ENCODE measurements at places on chromosomes 12 and 14.

GRCh38 chr12:18496156-18496555 is 234.8 kb downstream of the PIK3C2G start:
- no peak for DNase-seq

DNA sequence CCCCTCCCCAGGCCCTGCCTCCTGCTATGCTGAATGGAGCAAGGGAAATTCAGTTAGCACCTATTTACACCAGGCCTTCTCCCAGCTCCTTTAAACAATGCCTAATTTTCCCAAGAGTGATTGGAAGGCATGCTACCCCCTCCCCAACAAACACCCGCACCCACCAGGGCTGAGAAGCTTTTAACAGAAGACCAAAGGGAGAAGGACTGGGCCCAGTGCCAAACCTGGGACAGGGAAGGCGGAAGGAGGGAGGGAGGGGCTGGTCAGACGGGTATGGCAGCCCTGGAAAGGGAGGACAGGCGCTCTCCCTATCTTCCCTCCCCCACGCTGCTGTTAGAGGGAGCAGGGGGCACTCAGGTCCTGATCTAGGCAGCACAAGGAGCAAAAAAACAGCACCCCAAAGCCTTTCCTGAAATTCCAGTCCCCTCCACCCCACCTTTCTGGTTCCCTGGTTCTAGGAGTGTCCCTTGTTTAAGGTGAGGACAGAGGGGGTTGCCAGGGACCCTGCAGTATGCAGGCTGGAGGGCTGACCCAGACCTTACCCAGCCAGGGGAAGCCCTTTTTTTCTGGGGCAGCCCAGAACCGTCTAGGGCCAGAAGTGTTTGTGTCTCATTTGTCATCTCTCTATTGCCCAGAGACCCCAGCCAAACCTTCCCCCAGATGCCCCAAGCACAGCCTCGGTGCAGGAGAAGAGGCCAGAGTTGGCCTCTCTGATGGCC is 2.4 kb upstream of the KRT8 start:
- no peak for DNase-seq

DNA sequence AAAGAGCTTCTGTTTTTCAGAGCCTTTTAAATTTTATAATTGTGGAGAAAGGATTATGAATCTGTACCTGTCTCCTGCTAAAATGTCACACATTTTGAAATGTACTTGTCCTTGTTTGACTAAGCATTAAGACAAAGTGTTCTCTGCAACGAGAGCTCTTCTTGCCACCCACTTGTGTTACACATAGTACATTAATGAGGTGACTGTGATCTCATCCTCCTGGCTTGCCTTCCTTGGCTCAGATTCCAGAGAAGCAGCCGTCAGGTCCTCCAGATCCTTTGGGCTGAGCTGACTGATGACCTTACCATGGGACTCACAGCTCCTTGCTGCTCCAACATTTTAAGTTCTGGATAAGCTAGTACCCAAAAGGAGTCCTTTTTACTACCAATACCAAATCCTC is 81.4 kb downstream of the BBS10 start:
- DNase-seq: no peak

GRCh38 chr12:14605401-14605989 is 37.8 kb upstream of the PLBD1 start:
- no peak for DNase-seq

GRCh38 chr12:71958993-71959578 is 20.4 kb downstream of the TPH2 start:
- no peak for DNase-seq

GRCh38 chr14:61369454-61369810 is 48.1 kb downstream of the PRKCH start:
- DNase-seq: no peak

DNA sequence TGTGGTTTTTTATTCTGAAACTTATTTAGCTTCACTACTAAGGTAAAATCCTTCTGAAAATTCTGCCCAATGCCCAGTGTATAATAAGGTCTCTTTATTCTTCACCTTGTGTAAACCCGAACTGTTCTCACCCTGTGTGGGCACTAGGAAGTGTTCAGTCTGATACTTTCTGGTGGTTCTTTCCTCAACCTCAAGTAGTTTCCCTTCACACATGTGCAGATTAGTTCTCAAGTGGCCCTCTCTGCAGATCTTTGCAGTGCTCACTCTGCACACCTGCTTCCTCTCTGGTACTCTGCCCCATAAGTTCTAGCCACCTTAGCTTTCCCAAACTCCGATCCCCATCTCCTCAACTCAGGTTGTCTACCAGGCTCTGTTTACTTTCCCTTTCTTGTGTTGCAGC is 61.6 kb downstream of the RAD51B start:
- no peak for DNase-seq

- DNase-seq: no peak
These were observed 3.8 kb upstream of the INHBE start for GRCh38 chr12:57451233-57451778.

GRCh38 chr14:76946753-76947077 is 81.8 kb downstream of the IRF2BPL start:
- DNase-seq: no peak

GRCh38 chr14:85468816-85469215 is 61.1 kb upstream of the FLRT2 start:
- no peak for DNase-seq

DNA sequence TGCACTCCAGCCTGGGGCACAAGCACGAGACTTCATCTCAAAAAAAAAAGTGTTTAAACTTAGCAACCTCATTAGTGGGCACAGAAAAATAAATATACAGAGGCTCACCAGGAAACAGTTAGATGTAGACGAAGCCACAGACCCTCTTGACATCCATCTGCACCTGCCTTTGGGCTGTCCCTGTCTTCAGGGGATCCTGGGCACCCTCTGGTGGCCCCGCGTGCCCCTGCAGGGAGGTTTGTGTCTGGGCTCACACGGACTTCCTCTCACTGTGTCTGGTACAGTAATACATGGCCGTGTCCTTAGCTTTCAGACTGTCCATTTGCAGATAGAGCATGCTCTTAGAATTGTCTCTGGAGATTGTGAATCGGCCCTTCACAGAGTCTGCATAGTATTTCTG is 916.5 kb downstream of the TMEM121 start:
- no peak for DNase-seq

DNA sequence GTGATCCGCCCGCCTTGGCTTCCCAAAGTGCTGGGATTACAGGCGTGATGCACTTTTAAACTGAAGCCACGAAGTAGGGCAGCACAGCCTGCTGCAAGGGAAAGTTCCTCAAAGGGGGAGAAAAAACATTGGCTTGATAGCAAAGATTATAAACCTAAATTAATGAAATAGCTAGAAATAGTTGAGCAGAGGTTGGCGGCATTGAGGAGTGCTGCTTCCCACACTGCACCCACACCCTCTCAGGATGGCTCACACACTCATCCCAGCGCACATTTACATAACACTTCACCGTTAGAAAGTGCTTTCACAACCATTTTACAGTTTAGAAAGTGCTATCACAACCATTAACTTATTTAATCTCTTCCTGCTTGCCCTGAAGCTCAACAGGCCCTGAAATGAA is 44.4 kb upstream of the TCL1A start:
- no peak for DNase-seq

DNA sequence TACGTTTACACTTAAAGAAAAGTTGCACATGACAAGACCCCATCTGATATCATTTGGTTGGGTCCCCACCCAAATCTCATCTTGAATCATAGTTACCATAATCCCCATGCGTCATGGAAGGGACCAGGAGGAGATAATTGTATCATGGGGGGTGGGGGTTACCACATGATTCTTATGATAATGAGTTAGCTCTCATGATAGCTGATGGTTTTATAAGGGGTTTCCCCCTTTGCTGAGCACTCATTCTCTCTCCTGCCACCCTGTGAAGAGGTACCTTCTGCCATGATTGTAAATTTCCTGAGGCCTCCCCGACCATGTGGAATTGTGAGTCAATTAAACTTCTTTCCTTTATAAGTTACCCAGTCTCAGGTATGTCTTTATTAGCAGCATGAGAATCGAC is 60.3 kb downstream of the PHLDA1 start:
- DNase-seq: no peak

- no peak for DNase-seq
These were observed 26.3 kb downstream of the PPM1H start for GRCh38 chr12:62908674-62909073.

GRCh38 chr14:60796434-60796833 is 61.9 kb downstream of the MNAT1 start:
- DNase-seq: no peak

GRCh38 chr12:27177706-27178105 is 66.4 kb upstream of the STK38L start:
- no peak for DNase-seq

- DNase-seq: no peak
These were observed 124.1 kb upstream of the E2F7 start for GRCh38 chr12:77189458-77189857.

GRCh38 chr12:132695431-132695830 is 8.0 kb downstream of the PXMP2 start:
- no peak for DNase-seq

- no peak for DNase-seq
These were observed 4.1 kb upstream of the PAX9 start for GRCh38 chr14:36657399-36658122.

DNA sequence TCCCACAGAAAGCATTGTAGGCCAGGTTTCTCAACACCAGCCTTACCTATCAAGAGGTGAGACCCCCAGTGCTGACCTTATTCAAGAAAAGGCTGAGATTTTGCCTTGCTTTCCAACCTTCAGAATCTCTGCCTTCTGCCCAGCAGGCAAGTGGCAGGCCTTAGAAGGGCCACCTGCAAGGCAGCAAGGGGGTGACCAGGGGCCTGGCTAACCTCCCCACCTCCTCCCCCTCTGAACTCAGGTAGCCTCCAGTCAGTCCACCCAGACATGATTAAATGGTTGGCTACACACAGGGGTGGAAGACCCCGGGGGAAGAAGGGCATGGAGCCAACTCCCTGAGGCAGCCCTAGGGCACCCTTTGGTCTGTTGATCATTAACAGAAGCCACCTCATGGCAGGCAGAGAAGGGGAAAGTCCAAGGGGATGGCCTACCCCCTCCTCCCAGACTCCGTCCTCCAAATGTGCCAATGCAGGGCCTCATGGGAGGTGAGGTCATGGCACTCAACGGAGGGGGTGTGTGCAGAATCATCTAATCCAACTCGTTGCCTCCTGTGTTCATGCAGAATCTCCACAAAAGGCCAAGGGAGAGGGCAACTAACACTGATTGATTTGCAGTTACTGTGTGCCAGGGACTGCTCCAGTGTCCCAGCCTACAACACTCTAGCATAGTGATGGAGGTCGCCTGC is 8.5 kb downstream of the ZFP36L1 start:
- DNase-seq: no peak

GRCh38 chr12:124381456-124382296 is 86.8 kb downstream of the RFLNA start:
- DNase-seq: no peak

GRCh38 chr14:52349731-52350130 is 35.6 kb downstream of the PTGER2 start:
- no peak for DNase-seq

DNA sequence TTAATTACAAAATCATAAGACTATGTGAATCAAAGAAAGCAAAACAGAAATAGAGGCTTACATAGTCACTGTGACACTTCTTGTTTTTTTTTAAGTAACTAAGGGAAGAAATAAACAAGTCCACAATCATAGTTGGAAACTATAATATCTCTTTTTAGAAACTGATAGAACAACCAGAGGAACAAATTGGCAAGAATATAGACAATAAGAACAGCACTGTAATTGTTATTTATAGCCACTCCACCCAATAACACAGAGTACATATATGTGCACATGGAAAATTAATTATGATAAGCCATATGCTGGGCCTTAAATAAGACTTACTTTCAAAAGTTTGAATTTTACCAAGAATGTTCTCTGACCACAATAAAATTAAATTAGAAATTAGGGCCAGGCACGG is 101.1 kb downstream of the PLEKHG7 start:
- no peak for DNase-seq

- DNase-seq: no peak
These were observed 46.1 kb downstream of the MSRB3 start for GRCh38 chr12:65324551-65324950.

GRCh38 chr14:102419716-102420115 is 57.0 kb downstream of the TECPR2 start:
- DNase-seq: no peak

DNA sequence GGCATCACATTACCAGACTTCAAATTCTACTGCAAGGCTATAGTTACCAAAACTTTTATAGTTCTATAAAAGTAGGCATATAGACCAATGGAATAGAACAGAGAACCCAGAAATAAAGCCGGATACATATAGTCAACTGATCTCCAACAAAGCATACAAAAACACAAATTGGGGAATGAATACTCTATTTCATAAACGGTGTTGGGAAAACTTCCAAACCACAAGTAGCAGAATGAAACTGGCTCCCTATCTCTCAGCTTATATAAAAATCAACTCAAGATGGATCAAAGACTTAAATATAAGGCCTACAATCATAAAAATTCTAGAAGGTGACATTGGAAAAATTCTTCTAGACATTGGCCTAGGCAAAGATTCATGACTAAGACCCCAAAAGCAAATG is 187.9 kb upstream of the PLXNC1 start:
- DNase-seq: no peak

DNA sequence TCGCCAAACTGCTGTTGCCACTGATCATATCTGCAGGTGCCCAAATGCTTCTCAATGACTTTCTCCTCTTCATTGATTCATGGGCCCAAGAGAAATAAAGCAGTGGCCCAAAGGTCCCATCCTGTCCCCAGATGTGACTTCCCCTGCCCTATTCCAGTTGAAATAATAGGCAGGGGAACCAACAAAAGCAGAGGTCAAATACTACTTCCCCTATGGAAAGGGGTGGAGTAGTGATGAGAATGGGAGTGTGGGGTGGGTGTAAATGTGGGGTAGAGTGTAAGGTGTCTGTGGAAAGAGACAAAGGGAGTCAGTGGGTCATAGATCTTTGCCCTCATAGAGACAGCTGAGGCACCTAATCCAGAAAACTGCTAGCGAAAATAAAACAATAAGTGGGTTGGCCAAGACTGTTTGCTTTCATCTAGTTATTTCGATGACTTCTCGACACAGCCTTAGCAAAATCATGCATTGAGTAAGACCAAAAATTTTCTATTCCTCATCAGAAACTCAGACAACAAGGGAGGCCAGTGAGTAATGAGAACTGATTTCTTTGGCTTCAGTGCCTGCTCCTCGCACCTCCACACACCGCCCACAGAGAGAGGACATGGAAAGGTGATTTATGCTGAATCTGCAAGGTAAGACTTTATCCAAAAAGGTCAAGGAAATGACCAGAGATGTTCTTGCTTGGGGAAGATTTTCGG is 10.9 kb upstream of the IL22 start:
- no peak for DNase-seq

DNA sequence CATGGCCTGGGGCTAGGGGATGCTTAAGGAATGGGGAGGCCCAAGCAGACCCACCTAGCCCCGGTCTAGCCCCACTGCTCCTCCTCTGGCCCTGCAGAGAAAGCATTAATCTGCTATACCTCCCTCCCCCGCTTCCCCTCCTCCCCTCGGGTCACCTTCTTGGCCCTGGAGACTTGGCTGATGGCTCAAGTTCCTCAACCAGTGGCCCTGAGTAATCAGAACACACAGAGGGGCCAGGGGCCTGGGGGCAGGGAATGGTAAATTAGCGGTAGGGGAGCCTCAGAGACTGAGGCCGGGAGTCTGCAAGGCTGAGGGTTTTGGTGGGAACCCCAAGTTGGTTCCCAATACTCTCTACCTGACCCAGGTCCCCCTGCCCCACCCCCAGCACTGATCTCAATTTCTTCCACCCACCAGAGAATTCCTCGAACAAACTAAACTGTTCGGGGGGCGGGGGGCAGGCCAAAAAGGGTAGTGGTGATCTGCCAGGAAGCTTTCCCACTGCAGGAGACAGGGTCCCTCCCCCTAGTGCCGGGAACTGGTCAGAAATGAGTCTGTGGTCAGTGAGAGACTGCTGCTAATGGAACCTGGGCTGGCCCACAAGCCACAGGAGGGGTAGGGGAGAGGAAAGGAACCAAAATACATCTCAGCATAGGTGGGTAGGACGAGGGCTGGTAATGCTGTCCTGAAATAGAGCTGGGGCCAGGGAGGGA is 12.8 kb upstream of the SMARCD1 start:
- no peak for DNase-seq
